ENCODE measurements at places on chromosomes 2 and 18.

GRCh38 chr2:161703863-161704262, 79.6 kb downstream of the SLC4A10 start:
- DNase-seq, result no peak

- peak; percentile 48 for DNase-seq
These were observed 89.4 kb upstream of the MAP2 start for GRCh38 chr2:209334188-209335017.

DNA sequence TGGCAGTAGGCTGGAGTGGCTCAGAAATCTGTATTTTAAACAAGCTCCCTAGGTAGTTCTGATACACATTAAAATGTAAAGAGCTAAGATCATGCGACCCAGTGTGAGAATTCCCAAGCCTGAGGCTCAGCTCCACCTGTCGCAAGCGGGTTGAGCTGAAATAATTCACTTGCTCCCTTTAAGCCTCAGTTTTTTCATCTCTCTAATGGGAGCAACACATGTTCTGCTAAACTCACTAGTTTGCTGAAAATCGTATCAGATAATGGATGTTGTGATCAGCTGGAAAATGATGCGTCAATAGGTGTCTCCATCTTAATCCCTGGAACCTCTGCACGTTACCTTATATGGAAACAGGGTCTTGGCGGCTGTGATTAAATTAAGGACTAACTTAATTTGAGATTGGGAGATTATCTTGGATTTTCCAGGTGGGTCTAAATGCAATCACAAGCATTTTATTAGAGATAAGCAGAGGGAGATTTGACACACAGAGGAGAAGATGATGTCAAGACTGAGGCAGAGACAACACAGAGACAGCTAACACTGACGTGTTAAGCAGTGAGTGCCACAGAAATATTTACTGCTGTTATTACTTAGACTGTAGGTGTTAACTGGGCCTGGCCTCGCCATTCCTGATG, 53.0 kb downstream of the POMC start:
- no peak for DNase-seq

DNA sequence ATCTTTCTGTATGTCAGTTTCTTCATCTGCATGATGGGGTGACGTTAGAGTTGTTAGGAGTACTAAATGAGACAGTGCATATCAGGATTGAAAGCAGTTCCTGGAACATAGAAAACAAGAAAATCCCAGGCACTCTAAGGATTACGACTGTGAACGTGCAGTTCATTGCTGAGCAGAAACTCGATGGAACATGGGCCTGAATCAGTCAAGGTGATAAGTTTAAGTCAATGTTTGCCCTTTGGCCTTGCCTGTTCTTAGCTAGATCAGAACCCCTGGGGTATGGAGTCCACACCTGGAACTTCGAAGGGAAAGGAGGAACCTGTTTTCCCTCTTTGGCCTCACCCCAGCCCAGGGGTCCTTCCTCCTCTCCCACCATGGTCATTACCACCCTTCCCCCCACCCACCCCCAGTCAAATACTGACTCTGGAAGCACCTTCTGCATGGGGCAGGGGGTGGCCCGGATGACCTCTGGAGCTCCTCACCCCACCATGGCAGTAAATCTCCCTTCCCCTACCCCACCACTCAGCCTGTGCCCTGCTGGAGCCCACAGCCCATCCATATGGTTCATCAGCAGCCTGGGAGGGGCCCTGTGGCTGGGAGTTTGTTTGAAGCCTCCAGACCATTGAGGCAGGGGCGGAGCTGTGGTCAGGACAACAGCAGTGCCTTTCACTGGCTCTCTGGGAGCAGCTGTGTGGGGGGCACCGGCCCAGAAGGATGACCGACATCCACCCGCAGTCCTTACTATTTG, 164.1 kb downstream of the SMAD7 start:
- no peak for DNase-seq

DNA sequence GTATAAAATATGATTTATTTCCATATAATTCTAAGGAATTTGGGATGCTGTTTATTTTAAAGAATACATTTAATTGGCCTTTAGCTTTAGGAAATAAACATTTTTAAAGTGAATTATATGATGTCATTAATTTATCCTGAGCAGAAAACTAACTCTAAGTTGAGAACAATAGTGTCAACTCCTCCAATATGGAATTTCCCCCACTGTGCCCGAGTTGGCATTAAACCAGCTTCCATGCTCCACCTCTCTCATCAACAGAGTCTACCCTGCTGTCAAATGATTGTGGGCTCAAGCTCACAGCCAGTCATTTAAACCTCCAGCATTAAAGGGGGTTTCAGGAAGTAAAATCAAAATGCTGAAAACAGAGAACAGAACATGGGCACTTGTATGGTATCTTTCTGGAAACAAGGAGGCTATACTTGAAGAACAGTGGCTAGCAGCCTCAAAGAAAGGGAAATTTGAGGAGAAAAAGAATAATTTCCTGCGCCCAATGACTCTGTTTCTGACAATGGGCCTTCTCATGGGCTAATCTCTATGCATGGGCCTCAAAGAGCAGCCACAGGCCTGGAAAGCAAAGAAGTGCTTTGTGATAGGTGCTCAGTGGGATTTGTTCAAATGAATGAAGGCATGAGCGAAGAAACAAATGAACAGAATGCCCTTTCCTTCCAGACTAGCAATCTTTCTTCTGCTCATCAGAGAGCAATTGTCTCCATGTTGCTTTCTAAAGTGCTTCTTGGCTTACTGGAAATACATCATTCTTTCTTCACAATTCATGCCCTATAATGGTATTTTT, 252.8 kb downstream of the MTX2 start:
- no peak for DNase-seq

Measured in AG08396 (cell line).